ENCODE measurements at places on chromosomes 12 and 14.

DNA sequence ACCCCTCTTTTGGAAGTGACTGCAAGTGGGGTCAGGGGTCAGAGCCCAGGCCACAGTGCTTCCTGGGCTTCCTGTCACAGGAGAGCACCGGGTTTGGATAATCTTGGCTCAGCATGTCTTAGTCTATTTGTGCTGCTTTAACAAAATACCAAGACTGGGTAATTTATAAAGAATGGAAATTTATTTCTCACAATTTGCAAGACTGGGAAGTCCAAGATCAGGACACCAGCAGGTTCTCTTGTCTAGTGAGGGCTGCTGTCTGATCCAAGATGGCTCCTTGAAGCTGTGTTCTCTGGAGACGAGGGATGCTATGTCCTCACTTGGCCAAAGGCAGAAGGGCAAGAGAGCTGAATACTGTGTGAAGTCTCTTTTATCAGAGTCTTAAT lies 74.1 kb downstream of the RIN3 start:
- DNase-seq, result no peak

- no peak for DNase-seq
Measured at GRCh38 chr12:26239852-26240815, 44.8 kb downstream of the SSPN start.

DNA sequence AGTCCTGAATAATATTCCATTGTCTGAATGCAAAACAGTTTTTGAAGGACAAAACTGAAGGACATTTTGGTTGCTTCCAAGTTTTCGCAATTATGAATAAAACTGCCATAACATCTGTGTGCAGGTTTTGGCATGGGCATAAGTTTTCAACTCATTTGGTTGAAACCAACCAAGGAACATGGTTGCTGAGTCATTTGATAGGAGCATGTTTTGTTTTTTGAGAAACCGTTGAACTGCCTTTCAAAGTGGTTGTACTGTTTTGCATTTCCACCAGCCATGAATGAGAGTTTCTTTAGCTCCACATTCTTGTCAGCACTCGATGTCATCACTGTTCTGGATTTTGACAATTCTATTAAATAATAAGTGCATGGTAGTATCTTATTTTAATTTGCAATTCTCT lies 23.0 kb upstream of the GSG1 start:
- DNase-seq, result no peak

- no peak for DNase-seq
Measured at GRCh38 chr12:6280053-6280469, 30.4 kb upstream of the PLEKHG6 start.

GRCh38 chr14:99040052-99040451 lies 231.9 kb downstream of the BCL11B start:
- DNase-seq, result no peak

- DNase-seq, result no peak
Measured at GRCh38 chr14:93946541-93947090, 19.5 kb downstream of the FAM181A start.

GRCh38 chr12:19201661-19202060 lies 72.1 kb downstream of the PLEKHA5 start:
- no peak for DNase-seq

DNA sequence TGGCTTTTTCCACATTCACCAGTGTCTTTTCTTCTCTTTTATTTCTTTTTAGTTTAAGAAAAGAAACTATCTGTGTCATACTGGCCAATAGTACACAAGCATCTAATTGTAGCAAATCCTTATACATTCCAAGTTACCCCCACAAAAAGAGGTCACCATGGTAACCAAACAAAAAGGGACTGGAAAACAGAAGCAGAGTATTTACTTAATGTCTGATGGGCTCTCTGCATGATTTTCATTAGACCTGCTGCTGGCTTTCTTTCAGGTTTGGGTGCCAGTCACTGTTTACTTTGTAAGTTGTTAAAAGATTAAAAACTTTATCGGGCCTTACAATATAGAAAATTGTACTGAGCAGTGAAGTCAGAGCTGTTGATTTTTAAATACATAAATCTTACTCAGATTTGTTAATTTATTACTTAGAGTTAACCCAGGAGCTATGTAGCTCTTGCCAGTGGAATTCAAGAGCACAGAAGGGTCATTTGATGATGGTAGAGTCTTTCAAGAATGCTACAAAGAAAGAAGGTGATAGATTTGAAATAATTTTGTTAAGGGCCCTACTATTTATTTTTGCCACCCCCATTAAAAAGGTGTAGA lies 123.9 kb downstream of the BRMS1L start:
- peak; percentile 47 for DNase-seq

DNA sequence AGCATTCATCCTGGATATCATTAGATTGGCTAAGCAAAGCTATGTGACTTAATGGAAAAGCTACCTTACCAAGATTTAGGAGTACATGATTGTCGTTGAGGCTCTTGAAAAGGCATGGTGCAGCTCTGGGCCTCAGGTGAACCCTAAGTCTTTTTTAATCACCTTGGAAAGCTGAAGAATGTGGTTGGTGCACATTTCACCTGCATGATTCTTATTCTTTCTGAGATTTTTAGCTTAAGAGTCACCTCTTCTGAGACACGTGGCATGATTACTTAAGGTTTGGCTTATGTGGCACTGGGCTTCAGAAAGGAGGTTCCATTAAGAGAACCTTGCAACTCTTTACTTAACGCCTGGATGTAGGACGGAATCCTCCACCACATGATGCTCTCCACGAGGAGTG lies 498.5 kb downstream of the TMEM117 start:
- no peak for DNase-seq

DNA sequence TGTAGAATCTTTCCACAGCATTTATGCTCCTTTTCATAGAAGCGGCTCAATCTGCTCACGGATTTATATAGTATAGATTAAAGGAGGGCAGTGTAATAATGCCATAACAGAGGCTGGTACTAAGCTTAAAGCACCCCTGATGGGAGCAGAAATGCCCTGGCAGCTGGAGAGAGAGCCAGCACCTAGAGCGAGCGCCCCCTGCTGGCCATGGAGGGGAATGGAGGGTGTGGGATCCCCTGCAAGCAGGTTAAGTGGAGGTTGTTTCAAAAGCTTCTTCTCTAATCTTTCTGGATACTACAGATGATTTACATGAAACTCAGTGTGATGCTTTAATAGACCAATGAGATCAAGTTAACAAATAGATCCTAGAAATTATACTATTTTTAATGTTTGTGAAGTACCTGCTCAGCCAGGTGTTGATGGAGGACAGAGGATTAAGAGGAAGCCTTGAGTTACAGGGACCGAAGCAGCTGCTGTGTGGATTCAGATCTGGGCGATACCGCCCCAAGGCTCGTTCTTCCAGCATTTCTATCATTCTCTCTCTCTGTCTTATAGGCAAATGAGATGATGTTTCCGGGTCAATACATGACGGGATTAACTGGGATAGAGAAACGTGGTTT lies 1519.3 kb upstream of the TMEM132C start:
- DNase-seq, result no peak

DNA sequence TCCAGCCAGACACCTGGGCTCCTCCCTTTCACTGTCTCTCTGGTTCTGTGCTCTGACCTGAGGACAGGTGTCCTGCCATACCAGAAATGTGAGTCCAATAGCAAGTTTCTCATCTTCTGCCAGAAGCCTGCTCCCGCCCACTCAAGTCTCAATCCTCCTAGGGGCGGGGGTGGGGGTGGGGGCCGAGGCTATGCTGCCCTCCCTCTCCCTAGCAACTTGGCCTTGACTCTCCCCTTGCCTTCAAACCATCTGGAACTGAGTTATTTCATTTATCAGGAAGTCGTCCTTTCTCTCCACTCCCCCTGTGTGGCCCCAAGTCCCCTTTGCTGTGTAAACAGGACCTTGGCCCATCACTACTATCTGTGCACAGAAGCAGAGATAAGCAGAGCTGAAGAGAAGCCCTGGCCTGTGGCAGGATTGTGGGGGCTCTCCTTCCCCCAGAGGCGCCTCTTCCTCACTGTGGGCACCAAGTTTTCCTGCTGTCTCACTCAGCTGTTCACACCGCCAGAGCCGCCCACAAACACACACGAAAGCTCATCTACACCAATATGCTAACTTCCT lies 117.1 kb downstream of the DPF3 start:
- no peak for DNase-seq

DNA sequence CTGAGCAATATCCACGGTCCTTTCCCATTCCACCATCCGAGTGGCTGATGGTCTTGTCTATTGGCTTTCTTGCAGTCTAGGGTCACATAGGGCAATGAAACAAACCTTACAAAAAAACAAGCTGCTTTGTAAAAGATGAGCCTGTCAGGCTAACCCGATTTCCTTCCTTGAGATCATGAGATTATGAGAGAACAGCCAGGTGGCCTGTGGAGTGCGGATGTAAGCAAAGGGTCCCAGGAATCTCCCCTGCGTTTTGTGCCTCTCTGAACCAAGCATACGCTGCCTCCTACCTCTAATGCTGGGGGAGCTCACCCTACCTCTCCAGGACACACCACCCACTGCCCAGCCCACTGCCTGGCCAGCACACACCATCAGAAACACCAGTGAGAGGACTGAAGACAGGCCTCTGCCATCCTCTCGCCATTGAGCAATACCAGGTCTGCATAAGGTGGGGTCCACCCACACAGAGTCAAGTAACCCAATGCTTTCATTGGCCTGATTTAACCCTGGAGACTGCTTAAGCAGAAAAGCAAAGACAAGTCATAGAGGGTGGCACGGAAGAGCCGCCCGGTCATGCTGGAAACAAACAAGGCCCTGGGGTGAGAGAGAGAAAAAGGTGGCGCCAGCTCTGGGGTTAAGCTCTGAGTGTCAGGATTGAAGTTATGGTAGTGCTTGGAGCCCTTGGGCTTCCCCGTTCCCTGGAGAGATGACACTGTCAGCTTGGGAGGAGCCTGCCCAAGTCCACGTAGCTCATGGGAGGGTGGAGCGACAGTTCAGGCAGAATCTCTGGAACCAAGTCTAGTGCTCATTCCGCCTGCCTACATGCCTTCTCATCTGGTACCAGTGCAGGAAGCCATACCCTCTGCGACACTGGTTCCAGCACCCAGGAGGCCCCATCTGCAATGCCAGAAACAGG lies 46.6 kb downstream of the CALM1 start:
- DNase-seq, result no peak

GRCh38 chr12:7899755-7900154 lies 27.0 kb upstream of the SLC2A14 start:
- DNase-seq, result no peak

GRCh38 chr12:31322801-31323207 lies 3.1 kb downstream of the SINHCAF start:
- no peak for DNase-seq

DNA sequence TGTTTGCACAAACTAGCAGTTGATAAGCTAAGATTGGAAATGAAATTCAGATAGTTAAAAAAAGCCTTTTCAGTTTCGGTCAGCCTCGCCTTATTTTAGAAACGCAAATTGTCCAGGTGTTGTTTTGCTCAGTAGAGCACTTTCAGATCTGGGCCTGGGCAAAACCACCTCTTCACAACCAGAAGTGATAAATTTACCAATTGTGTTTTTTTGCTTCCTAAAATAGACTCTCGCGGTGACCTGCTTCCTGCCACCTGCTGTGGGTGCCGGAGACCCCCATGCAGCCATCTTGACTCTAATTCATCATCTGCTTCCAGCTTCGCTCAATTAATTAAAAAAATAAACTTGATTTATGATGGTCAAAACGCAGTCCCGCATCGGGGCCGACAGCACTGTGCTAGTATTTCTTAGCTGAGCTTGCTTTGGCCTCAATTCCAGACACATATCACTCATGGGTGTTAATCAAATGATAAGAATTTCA lies 335.6 kb downstream of the TMEM121 start:
- no peak for DNase-seq

DNA sequence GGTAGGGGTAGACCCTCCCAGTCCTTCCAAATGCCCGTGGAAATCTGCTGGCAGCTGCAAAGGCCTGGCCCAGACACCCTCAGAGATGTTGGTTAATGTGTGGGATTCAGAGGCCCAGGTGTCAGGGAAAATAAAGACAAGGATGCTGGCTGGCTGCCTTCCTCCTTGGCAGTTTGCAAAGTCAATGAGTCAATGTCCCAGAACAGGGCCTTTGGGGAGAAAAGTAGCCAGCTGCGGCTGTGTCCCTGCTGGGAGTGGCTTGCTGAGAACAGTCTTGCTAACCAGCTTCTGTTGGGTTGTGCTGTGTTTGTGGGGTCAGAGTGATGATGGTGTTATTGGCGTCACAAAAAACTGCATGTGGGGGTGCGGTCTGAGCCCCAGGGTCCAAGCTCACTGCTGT lies 29.2 kb downstream of the GLRX5 start:
- DNase-seq, result no peak

DNA sequence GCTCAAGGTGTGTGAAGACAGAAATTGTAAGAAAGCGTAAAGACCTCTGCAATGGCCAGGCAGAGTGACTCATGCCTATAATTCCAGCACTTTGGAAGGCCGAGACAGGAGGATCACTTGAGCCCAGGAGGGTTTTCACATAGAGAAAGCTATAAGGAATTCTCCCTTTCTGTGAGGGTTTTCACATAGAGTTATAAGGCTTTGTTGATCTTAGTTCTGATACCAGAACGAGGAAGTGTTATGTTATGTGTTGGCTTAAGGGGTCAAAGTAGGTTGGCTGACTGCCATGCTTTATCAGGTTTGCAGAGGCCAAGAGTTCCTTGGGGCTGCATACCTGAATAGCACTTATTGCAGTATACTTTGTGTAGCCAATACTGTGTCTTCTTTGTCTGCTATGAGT lies 139.1 kb downstream of the ERC1 start:
- no peak for DNase-seq

DNA sequence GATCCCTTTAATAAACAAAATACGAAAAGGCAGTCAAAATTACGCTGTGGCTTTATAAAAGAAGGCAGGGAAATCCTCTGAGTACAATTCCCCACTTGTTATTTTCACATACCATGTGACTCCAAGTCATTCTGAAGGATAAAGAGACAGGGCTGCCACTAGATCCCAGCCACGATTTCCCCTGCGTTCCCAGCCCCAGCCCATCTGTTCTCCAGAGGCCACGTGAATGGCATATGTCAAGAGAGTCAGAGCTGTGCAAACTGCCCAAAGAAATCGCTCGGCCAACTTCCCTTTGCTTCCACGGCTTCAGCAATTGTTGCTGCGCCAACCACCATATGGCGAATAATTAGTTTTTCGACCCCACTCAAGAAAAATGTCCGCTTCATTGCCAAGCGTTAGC lies 161.3 kb downstream of the C12orf42 start:
- no peak for DNase-seq

DNA sequence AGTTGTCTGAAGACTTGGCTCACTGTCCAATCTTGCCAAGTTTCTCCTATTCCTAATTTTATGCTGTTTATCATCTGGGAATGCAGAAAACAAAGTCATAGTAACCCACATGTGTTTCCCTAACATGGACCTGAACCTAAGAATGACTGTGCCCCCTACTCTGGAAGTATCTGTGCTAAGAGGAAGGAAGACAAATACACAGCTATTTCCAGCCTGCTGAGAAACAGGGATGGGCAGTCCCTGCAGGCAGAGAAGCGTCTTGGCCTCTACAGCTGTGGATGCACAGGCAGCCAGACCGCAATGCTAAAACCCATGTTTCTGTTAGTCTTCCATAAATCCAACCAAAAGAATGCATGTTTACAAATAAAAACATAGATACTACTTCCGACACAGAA lies 56.2 kb downstream of the DUSP16 start:
- no peak for DNase-seq

DNA sequence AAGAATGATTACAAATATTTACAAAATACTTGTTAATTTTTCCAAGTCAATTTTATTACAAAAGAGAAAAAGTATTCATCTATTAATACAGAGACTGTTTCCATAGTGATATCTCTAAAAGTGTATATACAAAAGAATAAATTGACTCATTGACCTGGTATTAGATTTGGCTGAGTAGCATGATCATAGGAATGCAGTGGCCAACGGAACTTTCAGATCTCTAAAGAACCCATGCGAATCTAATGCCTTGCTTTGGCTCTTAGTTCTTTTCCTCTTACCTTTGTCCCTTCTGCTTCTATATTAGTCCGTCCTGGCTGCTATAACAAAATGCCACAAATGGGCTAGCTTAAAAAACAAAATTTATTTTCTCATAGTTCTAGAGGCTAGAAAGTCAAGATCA lies 717.8 kb downstream of the TMTC2 start:
- no peak for DNase-seq

All from NCI-H1930 (cell line).